NCI-H2227 treated with DMSO at 0.1 percent for 48 hours (cell line): ENCODE measurements at places on chromosomes 6 and 20.

GRCh38 chr20:18625907-18626655 lies 38.2 kb downstream of the DTD1 start:
- DNase-seq: no peak

GRCh38 chr6:137724495-137725211 lies 142.4 kb upstream of the TNFAIP3 start:
- no peak for DNase-seq

DNA sequence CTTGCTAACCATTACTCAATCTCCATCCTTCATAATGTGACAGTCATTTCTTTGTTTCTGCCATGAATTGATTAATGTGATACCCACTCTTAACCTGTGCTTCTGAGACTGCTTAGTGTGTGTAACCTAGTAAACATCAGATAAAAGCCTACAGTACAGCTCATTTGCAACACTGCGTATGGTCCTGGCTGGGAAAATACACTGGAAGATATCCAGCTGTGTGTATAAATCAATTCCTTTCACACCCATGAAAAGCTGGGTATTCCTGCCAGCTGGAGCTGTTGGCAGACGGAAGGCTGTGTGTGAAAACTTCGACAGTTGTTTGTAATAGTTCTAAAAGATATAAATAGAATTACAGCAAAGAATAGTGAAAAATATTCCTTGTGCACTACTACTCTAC lies 509.2 kb downstream of the FRK start:
- DNase-seq: no peak

DNA sequence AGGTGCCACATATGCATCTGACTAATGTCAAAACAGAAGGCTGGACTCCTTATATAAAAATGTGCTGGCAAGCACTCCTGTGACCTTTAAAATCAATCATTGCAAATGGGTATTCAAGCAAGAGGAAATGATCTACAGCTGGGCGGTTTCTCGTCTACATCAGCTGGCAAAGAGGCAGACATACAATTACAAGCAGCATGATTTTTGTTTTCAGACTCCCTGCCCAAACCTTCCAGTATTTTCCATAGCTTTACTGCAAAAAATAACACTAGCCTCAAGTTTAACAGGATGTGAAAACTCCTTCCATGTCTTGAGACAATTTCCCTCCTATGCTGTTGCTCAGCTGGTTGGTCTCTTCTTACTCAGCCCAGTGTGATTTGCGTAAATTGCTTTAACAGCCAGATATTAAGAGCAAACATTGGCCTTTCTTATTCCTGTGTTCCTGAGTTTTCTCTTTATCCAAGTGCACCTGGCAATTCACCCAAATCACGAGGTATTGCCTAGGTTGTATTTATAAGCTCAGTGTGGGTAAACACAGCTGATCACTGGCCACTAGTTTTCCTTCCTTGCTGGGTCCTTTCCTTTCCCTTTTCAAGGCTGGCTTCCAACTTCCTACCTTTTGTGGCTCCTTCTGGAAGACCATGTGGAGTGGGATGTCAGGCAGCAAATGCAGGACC lies 130.4 kb downstream of the MOXD1 start:
- no peak for DNase-seq

GRCh38 chr6:30870546-30870945 lies 13.8 kb upstream of the DDR1 start:
- no peak for DNase-seq

- DNase-seq: peak; percentile 65
Measured at GRCh38 chr6:31821301-31822035, 6.1 kb upstream of the HSPA1B start.

DNA sequence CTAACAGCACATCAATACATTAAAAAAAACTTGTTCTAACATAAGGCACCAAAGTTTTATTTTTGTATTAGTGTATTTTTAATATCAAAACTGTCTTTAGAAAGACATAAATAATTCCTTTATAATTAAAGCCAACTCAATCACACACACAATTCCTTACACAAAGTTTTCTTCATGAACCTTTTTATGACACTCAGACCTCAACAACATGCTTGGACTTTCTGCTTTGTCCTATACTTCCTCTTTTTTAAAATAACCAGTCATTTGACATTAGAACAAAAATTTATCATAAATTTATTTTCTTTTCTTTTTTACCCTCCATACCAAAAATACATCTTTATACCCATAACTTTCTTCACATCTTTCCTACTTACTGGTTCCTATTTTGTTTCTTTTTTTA lies 292.0 kb upstream of the ARID1B start:
- DNase-seq: no peak

DNA sequence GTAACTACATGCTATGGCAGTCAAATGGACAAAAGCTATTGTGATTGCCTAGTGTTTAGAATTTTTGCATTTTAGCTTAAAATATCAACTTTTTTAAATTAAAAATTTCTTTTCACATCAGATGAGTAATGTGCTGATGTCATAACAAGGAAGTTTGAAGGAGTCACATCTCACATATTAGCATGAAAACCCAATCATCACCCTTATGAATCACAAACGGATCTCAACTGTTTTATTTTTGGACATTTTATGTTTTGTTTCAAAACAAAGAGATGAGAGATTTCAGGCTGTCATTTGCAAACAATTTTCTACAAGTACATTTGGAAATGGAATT lies 53.6 kb upstream of the TRERF1 start:
- DNase-seq: no peak

GRCh38 chr20:16821211-16822089 lies 73.3 kb downstream of the OTOR start:
- DNase-seq: peak; percentile 66

DNA sequence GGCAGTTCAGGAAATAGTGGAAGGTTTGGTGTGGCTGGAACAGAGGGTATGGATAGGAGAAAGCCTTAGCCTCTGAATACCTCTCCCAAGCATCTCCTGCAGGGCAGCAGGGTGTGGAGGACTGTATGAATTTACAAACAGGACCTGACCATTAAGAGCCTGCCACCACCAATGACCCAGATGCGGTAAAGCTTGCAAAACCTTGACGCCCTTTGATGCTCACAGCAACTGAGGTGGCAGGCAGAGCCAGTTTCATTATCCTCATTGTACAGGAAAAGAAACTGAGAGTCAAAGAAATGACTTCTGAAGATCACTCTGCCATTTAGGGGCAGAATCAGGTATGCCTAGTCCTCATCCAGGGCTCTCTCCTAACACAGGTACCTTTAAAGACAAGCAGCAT lies 2.4 kb downstream of the HM13 start:
- DNase-seq: no peak

- DNase-seq: no peak
Measured at GRCh38 chr6:18141805-18142590, 12.9 kb downstream of the TPMT start.

DNA sequence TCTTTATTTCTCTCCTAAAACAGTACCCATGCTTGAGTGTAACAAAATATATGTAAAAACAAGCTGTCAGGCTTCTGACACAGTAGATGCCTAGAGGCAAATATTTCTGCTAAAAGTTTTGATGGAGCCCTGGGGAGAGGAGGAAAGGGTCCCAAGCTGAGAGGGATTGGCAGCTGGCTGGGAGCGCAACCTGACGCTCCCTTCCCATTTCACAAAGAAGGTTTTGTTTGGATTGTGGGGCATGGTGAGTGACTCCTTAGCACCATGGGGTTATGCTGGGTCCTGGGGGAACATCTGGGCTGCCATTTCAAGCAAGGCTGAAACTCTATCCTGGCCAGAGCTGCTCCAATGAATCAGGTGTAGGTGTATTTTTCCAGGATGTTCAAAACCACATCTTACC lies 720.5 kb downstream of the MAFB start:
- no peak for DNase-seq

DNA sequence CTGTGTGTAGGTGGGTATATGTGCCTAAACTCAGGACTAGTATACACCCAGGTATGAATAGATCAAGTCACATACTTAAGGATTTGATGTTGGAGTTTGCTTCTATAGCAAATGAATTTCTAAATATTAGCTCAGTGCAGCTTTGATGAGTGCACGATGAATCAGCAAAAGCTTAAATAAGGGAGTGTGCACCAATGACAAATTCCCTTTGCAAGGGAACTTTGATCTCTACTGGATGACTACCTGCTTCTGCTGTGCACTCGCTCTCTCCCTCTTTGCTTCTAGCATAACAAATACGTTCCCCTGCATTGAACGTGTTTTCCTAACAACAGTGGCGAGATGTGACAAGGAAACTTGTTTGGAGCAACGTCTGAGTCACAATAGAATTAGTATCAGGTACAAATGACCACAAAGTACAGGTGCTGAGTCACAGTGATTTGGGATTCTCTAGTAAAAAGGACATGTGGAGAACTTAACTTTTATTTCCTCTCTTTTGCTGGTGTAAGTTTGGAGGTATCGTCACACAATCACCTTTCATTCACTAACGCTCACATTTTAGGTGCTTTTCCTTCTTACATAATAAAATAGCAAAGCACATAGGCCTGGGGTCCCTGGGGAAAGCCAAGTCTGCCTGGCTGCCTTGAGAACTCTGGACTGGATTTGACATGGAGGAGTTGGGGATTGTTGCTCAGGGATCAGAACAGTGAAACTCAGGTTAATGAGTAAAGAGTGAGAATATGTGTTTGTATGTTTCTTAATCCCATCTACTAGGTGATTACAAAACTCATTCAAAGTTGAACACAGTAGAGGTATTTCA lies 49.7 kb downstream of the KLHL31 start:
- no peak for DNase-seq

- DNase-seq: no peak
Measured at GRCh38 chr20:61901392-61902220, 164.1 kb downstream of the TAF4 start.

- DNase-seq: no peak
Measured at GRCh38 chr6:1593958-1594314, 15.8 kb upstream of the FOXC1 start.

DNA sequence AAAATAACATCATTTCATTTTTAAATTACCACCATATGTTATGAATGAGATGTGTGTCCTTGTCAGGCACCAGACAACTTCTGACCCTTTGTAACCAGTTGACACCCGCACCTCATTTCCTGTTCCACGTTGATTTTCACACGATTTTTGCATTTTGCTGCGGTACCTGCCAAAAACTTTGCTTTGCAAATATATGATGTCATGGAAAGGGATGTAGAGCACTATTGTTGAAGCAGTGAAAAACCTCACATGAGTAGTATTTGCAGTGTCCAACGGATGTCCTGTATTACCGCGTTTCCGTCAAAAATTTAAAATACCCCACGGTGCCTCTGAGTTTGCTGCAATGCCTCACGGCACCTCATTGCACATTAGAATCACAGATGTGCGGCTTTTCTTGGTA lies 115.6 kb downstream of the MTHFD1L start:
- no peak for DNase-seq

GRCh38 chr20:31570021-31570463 lies 35.0 kb upstream of the ID1 start:
- DNase-seq: no peak

GRCh38 chr6:25175681-25176080 lies 103.5 kb upstream of the CARMIL1 start:
- DNase-seq: no peak

GRCh38 chr20:8431538-8432434 lies 299.7 kb downstream of the PLCB1 start:
- peak; percentile 75 for DNase-seq

GRCh38 chr6:131789219-131789618 lies 18.6 kb upstream of the ENPP1 start:
- no peak for DNase-seq

DNA sequence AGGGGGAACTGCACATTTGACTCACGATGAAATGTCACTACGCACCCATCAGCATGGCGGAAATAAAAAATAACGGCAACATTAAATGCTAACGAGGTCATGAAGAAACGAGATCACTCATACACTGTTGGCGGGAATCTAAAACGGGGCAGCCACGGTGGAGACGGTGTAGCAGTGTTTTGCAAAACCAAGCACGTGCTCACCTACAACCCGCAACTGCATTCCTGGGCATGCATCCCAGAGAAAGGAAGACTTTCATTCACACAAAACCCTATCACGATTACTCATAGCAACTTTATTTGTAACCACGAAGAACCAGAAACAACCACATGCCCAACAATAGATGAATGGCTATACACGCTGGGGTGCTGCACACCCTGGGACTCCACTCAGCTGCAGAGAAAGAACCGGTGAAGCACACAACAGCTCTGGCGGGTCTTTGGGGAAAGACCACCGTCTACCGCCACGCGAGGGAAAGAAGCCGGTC lies 77.0 kb downstream of the YTHDF1 start:
- DNase-seq: no peak

DNA sequence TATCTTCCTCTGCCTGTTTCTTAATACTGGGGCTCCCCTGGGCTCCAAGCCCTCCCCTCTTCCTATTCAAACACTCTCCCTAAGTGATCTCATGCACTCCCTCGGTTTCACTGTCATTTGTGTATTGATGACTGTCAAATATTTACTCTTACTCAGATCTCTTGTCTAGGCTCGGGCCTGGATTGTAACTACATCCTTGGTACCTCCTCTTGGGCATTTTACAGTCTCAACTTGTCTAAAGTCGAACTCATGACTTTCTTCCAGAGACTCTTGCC lies 189.4 kb upstream of the PRDM1 start:
- no peak for DNase-seq

DNA sequence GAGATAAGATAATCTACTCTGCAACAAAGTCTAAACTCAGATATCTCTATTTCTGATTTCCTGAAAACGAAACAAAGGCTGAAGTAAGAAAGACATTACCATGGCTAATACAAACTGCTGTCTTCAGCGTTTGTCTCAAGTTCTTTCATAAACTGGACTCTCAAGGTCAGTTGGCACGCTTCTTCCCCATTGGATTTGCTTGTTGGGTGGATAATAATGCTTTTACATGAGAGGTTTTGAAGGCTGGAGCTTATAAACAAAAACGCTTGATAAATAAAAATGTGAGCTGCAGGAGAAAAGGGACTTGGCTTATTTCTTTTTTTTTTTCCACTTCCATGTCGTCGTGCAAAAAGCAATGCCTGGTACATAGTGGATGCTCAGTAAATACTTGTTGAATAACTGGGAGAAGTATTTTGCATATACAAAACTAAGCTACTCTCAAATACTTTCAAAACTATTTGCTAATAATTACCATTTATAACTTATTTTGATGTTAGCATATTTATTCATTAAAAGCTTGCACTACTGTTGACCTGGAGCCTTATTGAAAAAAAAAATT lies 65.7 kb upstream of the EEF1A1 start:
- no peak for DNase-seq

DNA sequence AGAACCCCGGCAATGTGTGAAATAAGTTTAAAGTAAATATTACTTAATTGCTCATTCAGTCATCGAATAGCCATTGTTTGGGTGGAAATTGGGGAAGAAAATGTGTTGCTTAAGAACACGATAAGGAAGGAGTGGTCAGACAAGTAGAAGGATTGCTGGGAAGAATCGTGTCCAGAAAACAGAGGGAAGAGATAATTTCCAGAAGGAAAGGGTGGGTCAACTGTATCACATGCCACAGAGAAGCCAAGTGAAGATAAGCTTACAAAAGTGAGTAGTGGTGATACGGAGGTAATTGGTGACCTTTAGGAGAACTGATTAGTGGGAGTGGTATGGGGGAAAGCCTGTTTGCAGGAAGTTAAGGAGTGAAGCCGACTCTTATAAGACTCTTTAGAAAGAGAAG lies 306.2 kb downstream of the SOX4 start:
- DNase-seq: no peak
